ENCODE measurements at places on chromosomes 7 and 10. TPM values are rescaled to one million over a fixed set of nuclear protein-coding genes. Genes with fewer than 3 reads are reported as not detected.

LRRC61 gene
- 11.8 TPM for total RNA-seq

CHST12 gene
- 21.6 TPM for total RNA-seq

MRLN gene
- total RNA-seq = not detected

CACNB2 gene
- total RNA-seq = 12.4 TPM
